Activated T-cell treated with anti-CD3 and anti-CD28 coated beads, Interleukin-2, amount 50 U/mL, for 1 hour (primary cell): ENCODE measurements at places on chromosomes 16 and 17.

GRCh38 chr16:87881324-87882200 lies 12.3 kb upstream of the SLC7A5 start:
- no peak for DNase-seq

DNA sequence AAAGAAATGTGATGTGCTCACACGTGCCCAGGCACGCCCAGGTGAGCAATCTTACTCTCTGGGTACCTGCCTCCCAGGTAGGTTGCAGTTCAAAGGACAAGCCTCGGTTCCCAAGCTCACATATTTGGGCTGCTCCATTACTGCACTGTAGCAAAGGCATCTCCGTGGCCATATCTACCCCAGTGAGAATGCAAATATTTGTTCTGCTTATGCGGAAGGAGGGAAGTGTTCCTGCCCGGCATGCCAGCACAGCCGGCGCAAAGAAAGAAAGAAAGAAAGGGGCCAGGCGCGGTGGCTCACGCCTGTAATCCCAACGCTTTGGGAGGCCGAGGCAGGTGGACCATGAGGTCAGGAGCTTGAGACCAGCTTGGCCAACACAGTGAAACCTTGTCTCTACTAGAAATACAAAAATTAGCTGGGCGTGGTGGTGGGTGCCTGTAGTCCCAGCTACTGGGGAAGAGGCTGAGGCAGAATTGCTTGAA lies 30.7 kb downstream of the SLC43A2 start:
- no peak for DNase-seq

- no peak for DNase-seq
Measured at GRCh38 chr16:75260851-75261589, 9.6 kb upstream of the BCAR1 start.

- peak; percentile 16 for DNase-seq
Measured at GRCh38 chr17:2691069-2691871, 20.3 kb downstream of the CLUH start.

DNA sequence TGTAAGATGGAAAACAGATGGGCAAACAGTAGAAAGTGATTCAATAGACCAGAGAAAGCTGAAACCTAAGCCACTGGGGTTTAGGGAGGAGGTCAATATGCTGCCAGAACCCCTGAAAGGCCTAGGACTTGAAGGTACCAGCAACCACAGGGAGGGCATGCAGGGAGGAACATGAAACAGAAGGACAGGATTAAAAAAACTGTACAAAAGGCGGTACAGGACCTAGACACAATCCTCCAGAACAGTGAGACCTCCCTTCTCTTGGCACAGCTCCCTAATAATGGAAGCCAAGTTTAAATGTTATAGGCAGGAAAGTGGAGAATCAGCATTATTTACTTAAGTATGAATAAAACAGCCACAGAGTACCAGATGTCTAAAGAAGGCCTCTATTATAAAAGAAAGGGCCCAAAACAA lies 105.5 kb downstream of the SPAG9 start:
- no peak for DNase-seq

- DNase-seq, result no peak
Measured at GRCh38 chr16:56281249-56281805, 90.0 kb downstream of the GNAO1 start.

- DNase-seq, result no peak
Measured at GRCh38 chr17:951325-952132, 28.0 kb downstream of the NXN start.

DNA sequence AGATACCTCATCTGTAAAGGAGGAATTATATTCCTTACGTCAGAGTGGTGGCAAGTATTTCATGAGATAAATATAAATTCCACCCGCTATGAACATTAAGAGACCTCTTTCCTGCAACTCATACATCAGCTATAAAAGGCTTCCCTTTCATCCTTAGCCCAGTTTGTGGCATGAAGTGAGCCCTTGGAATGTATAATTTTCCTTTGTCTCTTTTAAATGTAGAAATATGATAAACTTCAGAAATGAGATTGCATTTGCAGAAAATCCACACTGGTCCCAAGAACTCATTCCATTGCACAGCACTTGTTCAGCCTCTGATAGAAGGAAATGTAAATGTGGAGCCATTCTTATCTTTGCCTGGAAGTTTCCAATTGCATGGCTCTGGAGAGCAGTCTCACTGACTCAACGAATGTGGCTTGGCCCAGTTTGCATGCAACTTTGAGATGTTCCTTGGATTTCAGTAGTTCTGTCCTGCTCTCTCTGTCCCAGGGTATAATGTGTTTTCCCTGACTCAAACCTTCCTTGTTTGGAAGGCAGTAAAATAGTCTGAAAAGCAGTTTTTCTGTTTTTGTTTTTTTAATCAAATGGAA lies 746.4 kb downstream of the CDH11 start:
- no peak for DNase-seq
